Vagina (tissue), 2 donors: ENCODE measurements at places on chromosomes 11 and 22.

DNA sequence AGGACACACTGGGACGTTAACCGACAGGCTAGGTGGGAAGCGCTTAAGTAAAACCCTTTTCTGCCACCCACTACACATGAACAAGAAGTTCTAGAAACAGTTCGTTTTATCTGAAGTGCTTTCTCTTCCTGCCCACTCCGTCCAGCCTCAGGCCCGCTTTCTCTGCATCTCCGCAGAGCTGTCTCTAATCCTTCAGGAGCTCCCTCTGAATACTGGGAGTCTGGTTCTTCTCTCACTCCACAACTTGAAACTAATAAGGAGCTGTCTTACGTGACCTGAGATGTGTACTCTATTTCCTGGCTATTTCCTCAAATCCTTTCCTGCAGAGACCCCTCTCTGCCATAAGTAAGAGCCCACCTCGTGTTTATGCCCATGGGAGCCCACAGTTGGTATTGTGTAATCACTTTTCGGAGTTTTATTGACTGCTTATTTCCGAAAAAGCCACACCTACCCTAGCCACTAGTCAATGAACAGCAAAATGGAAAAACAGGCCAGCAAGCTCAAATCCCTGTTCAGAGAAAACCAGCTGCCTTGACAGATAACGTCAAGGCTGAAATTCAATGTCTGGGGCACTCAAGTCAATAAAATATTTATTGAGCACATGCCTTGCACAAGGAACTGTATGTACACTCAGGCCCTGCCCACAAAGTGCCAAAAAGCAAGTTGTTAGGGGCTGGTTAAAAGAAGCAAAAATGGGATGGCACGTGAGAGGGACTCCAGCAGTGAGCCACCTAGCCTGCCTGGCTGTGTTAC lies 4.9 kb downstream of the PC start:
- DNase-seq = no peak

GRCh38 chr11:95739108-95739938 lies 50.3 kb downstream of the FAM76B start:
- DNase-seq = no peak

- DNase-seq = no peak
Measured at GRCh38 chr22:19666673-19667593, 47.4 kb upstream of the SEPTIN5 start.

GRCh38 chr11:88194990-88195389 lies 19.7 kb upstream of the RAB38 start:
- no peak for DNase-seq

- no peak for DNase-seq
Measured at GRCh38 chr11:101478587-101479369, 105.0 kb downstream of the TRPC6 start.

DNA sequence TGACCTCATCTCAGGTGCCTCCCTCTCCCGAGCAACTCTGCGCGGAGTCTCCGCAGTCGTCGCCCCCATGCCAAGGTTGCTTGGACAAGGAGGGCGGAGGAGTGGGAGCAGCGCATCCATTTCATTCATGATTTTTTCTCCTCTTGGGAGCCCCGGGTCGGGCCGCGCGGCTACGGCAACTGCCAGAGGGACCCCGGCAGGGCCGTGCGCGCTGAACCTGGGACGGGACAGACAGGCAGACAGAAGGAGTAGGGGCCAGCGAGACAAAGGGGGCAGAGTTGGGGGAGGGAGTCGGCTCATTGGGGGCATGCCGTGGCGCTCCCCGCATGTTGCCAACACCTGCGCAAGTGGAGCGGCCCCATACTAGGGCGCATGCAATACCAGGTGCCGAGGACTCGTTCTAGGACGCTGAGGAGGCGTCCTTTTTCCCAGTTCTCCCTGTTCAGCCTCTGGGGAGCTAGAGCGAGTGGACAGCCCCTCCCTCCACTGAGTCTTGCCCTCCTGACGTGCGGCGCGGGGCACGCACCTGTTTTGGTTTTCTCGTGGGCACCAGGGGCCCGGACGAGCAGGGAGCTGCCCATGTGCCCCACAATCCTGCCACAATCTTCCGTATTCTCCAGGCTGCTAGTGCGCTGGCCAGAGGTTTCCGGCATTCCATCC lies 501 bp upstream of the PTPN5 start:
- DNase-seq = no peak

DNA sequence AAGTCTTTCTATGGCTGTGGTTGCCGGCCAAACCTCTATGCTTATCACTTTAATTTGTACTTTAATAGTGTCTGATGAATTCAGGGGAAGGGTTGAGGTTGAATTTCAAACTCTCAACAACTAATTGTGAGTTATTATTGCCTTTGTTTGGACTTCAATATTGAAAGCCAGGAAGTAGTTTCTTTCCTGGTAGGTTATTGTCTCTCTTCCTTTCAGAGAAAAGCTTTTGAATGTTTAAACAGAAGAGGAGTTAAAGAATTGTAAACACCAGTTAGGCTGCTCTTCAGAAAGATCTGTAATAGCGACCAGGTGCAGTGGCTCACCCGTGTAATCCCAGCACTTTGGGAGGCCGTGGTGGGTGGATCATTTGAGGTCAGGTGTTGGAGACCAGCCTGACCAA lies 22.2 kb downstream of the NNMT start:
- no peak for DNase-seq

DNA sequence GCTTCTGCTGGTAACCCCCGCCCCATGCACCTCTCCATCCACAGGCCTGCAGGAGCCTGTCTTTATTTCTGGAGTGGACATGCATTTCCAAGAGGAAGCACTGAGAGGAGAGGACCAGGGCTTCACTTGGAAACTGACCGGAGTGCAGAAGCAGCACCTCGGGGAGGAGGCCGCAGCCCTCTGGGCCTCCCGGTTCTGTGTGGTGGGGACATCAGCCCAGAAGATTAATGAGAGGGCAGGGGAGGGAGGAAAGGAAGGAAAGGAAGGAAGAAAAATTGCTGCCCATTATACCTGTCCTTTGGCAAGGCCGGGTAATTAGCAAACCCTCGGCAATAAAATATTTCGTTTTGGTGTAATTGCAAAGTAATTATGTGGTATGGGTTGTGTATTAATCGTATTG lies 97.0 kb downstream of the TP53I11 start:
- no peak for DNase-seq

DNA sequence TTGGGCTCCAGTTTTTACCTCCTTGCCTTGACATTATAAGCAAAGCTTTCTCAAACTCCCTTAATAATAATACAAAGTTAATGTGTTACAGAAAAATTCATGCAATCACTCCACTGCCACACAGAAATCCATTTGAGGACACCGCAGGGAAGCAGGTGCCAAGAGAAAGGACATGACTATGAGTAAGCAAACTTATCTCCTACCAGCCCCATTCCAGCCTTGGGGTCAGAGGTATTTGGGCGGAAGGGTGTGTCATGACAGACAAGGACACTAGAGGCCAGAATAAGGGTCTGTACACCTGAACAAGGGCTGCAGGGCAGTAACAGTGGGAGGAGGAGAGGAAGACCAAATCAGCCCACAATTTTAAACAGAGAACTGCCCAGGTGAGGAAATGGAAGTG lies 5.9 kb downstream of the GNG3 start:
- DNase-seq = no peak

GRCh38 chr11:69409812-69410645 lies 71.4 kb upstream of the LINC01488 start:
- DNase-seq = no peak

- DNase-seq = no peak
Measured at GRCh38 chr11:127998421-127998820, 588.9 kb downstream of the ETS1 start.

DNA sequence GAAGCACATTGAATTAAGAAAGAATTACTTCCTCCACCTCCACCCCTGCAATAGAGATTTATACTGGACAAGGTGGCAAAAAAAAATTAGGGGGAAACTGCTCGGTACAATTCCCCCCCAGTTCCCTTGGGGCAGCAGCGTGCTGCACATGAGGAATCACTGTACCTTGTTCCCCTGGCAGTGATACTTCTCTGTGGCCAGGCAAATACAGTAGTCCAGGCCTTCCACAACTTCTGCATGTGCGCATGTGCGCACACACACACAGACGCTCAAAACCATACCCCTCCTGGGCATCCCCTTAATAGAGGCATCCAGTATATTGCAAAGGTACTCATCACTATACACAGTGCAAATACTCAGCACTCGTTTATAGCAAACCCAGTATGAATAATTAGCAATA lies 68.9 kb downstream of the ARFGAP2 start:
- DNase-seq = no peak

DNA sequence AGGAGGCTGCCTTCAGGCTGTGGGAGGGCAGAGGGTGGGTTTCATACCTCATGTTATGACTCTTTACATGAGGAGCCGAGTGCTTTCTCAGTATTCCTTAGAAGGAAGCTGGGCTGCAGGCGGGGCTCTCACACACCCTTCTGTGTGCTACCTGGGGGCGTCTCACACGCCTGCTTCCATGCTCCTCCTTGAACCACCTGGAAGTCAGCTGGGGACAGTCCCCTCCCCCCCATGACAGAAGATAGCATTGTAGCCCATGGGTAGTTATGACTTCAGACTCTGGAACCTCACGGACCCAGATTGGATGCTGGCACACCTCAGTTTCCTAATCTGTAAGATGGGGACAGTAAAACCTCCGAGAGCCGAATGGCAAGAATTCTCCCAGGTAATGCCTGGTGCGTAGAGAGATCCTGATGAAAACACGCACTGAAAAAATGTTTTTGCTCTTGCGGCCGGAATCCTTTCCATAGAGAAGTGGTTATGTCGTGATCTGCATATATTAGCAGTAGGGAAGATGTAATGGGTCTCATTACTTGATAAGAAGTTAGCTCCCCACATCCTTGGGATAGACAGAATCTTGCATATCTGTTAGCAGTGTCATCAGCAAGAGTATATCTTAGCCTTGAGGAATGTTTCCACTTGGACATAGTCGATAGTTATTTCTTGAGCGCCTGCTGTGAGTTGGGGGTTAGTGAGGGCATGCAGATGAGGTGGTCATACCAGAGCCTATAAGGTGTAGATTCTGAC lies 4.9 kb downstream of the DAGLA start:
- DNase-seq = no peak

DNA sequence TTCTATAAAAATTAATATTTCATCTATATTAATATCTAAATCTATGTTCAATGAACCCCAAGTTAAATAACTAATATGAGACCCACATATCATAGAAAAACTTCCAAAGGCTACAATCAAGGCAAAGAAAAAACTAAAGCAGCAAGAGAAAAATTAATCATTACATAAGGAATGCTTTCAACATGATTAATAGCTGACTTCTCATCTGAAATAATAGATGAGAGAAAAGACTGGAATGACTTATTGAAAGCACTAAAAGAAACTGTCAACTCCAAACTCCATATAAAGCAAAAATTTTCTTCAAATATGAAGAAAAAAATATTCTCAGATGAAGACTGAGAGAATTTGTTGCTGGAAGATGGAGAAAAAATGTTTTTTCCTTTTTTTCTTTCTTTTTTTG lies 13.0 kb downstream of the TRIM5 start:
- DNase-seq = no peak

GRCh38 chr11:910589-911030 lies at the start of gene CHID1:
CHID1 (minus strand) TSS chr11:910810; CDS start chr11:904816, 5,994 bp downstream.
- no peak for DNase-seq

DNA sequence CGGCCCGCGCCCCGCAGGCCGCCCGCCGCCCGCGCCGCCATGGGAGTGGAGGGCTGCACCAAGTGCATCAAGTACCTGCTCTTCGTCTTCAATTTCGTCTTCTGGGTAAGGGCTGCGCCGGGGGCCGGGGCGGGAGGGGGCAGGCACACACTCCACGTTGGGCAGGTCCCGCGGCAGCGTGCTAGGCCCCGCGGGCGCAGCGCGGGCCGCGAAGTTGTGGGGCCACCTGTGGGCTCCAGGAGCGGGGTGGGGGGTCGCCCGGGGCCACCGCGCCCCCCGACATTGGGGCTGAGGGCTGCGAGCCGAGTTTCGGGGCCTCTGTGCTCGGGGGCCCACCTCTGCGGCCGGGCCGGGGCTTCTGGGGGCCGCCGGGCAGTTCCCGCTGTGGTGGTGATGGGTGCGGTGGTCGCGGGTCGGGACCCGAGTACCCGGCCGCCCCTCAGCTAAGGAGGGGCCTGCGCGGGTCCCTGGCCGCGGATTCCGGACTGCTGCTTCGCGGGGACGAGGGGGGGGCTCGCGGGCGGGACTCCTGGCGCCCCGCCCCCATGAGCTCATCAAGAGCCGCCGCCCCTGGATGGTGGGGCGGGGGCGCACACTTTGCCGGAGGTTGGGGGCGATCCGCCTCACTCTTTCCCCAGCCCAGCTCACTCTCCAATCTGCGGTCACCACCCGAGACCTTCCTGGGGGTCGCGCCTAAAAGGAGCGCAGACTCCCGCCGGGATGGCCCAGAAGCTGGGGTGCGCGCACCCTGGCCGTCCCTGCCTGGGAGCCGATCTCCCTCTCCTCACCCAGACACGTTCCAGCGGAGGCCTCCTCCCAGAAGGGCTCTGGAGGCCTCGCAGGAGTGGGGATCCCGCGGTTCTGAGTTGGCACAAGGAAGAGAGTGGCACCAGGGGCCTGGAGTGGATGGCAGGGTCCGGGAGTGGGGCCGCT lies 667 bp downstream of the CD81 start:
- DNase-seq = no peak

GRCh38 chr11:38130976-38131375 lies 1532.9 kb upstream of the RAG2 start:
- DNase-seq = no peak

GRCh38 chr11:118605116-118605867 lies 2.1 kb upstream of the PHLDB1 start:
- DNase-seq = no peak

DNA sequence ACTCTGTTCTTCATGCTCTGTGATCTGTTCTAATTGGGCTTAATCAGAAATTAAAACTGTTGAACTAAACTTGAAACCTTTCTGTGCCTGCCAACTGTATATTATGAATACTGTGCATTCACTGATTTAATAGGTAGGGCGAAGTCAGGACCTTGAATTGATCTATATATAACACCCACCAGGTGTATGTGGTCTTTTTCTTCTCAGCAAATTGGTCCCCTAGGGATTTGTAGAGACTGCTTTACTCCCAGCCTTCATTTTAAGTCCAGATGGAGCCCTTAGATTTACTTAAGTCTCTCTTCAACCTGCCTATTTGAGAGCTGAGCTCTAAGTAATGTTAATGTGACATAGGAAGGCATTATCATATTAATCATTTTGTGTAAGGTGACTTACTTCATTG lies 257.5 kb downstream of the TMEM135 start:
- no peak for DNase-seq

GRCh38 chr11:66979336-66979980 lies 4.4 kb downstream of the C11orf86 start:
- no peak for DNase-seq

- DNase-seq = no peak
Measured at GRCh38 chr11:126214841-126215240, 3.3 kb downstream of the FAM118B start.

DNA sequence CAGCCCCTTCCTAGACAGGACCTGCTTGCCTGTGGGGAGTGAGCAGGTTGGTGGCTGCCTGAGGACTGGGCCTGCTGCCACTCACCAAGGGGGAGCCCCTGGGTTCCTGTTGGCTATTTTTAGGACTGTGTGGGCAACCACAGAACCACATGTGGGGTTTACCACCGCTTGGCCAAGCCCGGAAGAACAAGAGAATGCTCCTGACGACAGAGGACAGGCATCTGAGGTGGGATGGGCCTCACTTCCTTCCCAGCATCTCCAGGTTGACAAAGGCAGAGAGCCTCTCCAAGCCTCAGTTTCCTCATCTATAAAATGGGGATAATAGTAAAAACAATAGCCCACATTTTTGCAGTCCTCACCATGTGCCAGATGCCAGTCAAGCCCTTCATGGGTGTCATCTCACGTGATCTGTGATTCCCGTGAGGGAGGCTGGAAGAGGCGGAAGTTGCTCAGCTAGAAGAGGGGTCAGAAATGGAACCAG lies 43.6 kb downstream of the LRRC32 start:
- no peak for DNase-seq

- DNase-seq = peak; percentile 56
Measured at GRCh38 chr11:69213316-69213715, 57.6 kb downstream of the SMIM38 start.

GRCh38 chr11:117316197-117316961 lies at the start of gene BACE1:
BACE1 (minus strand) TSS chr11:117316256; CDS start chr11:117315795, 461 bp downstream.
- no peak for DNase-seq
